ENCODE measurements at places on chromosomes 1 and 21.

- DNase-seq = no peak
Observed at GRCh38 chr1:102498929-102499328, 502.2 kb upstream of the OLFM3 start.

DNA sequence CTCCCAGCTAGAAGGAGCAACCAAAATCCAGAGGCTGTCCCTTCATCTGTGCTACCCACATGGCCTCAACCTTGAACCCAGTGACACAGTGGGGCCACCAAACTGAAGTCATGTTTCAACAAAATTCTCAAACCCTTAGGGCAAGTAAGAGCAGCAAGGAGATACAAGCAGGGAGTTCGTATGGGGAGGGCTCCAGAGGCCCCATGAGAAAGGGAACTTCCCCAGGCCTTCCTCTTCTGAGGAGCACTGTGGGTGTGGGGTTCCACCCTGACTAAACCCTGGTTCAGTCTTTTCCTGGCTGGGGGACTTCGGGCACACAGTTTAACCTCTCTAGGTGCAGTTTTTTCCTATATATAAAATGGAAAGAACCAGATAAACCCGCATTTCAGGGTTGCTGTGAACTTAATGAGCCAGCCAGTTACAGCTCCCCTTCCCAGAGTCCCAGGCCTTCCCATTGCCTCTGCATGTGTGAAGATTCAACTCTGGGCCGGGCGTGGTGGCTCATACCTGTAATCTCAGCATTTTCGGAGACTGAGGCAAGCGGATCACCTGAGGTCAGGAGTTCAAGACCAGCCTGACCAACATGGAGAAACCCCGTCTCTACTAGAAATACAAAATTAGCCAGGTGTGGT, 8.0 kb upstream of the THEMIS2 start:
- DNase-seq = no peak

- no peak for DNase-seq
Observed at GRCh38 chr1:184903111-184903692, 71.1 kb downstream of the NIBAN1 start.

GRCh38 chr21:46634427-46634826, 1.0 kb upstream of the PRMT2 start:
- no peak for DNase-seq

DNA sequence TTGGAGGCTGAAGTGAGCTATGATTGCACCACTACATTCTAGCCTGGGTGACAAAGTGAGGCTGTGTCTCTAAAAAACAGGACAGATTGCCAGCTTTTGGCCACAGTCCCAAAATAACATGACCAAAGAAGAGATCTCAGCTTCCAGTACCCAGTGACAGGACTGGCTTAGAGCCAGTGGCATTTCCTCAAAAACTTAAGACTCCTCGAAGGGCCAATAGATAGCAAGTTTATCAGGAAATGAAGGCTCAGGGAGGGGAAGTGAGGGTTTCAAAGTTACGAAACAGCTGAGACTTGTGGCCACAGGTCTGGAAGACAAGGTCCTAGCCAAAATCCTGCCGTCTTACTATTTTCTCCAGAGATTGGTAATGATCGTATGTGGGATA, 6.3 kb upstream of the TMEM39B start:
- no peak for DNase-seq

DNA sequence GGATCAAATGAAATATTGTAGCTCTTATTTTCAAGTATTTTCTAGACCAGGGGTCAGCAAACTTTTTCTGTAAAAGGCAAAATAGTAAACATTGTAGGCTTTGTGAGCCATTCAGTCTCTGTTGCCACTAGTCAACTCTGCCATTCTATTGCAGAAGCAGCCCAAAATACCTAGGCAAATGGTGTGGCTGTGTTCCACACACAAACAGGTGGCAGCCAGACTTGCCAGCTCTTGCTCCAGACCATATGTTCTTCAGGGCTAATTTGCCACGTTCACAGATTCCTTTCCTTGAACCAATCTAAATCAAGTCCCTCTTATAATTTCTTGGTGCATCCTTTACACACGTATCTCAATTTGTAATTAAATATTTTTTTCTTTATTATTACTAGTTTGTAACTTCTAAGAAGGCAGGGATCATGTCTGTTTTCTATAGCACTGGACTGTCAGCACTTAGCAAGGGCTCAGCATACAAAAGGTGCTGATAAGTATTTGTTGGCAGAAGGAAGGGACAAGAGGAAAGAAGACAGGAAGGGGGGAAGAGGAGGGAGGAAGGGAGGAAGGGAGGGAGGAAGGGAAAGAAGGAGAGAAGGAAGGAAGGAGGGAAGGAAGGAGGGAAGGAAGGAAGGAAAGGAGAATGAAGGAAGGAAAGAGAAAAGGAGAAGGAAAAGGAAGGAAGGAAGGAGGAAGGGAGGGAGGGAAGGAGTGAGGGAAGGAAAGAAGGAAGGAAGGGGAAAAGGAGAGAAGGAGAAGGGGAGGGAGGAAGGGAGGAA, 106.5 kb upstream of the EDEM3 start:
- no peak for DNase-seq

GRCh38 chr1:33841494-33841893, 22.4 kb upstream of the HMGB4 start:
- DNase-seq = no peak

GRCh38 chr1:34777519-34778321, 3.3 kb upstream of the GJB3 start:
- no peak for DNase-seq

DNA sequence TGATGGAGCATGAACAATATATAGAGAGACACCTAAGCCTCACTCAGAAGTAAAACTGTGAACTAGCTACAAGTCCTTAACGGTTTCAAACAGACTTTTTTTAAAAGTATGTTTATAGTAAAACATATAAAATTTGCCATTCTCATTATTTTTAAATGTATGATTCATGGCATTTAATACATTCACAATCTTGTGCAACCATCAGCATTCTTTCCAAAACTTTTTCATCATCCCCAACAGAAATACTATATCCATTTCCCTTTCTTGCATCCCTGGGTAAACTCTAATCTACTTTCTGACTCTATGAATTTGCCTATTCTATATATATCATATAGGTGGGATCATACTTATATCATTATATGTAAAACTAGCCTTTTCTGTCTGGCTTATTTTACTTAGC, 25.5 kb downstream of the EVI5 start:
- no peak for DNase-seq

- DNase-seq = no peak
Observed at GRCh38 chr1:115114308-115114707, 25.0 kb upstream of the TSPAN2 start.

DNA sequence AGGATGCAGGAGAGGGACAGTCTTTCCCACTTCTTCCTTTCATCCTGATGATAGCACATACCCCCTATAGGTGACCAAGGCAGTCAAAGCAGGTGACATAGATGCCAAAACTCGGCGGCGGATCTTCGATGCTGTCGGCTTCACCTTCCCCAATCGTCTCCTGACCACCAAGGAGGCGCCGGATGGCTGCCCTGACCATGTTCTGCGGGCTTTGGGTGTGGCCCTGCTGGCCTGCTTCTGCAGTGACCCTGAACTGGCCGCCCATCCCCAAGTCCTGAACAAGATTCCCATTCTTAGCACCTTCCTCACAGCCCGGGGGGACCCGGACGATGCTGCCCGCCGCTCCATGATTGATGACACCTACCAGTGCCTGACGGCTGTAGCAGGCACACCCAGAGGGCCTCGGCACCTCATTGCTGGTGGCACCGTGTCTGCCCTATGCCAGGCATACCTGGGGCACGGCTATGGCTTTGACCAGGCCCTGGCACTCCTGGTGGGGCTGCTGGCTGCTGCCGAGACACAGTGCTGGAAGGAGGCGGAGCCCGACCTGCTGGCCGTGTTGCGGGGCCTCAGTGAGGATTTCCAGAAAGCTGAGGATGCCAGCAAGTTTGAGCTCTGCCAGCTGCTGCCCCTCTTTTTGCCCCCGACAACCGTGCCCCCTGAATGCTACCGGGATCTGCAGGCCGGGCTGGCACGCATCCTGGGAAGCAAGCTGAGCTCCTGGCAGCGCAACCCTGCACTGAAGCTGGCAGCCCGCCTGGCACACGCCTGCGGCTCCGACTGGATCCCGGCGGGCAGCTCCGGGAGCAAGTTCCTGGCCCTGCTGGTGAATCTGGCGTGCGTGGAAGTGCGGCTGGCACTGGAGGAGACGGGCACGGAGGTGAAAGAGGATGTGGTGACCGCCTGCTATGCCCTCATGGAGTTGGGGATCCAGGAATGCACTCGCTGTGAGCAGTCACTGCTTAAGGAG, 2.9 kb downstream of the NCDN start:
- DNase-seq = no peak

DNA sequence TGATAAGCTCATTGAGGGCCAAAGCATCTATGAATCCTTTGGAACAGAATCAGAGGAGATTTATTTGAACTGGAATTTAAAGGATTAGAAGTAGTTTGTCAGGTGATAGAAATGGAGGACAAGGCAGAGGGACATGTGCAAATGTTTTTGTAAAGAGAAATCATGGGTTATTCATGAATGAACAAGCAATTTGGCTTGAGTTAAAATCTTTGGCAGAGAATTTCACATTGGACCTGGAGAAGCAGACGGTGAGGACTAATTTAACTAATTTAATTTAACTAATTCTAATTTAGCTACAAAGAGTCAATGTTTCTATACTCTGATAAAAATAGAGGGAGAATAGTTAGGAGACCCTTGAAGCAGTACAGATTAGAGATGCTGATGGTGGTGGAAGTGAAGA, 36.3 kb downstream of the SNX7 start:
- no peak for DNase-seq

- no peak for DNase-seq
Observed at GRCh38 chr1:178581351-178582303, 68.7 kb downstream of the TEX35 start.

DNA sequence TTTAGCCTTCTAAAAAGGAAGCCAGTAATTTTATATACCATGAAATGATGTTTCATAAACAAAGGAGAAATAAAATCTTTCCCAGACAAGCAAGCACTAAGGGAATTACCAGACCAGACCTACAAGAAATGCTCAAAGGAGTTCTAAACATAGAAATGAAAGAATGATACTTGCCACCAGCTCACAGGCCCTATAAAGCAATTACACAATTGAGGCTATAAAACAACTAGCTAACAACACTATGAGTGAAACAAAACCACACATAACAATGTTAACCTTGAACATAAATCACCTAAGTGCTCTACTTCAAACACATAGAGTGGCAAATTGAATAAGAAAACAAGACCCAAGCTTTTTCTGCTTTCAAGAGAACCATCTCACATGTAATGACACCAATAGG, 123.8 kb downstream of the BARHL2 start:
- no peak for DNase-seq

- no peak for DNase-seq
Observed at GRCh38 chr1:42302034-42302433, 33.0 kb downstream of the FOXJ3 start.

DNA sequence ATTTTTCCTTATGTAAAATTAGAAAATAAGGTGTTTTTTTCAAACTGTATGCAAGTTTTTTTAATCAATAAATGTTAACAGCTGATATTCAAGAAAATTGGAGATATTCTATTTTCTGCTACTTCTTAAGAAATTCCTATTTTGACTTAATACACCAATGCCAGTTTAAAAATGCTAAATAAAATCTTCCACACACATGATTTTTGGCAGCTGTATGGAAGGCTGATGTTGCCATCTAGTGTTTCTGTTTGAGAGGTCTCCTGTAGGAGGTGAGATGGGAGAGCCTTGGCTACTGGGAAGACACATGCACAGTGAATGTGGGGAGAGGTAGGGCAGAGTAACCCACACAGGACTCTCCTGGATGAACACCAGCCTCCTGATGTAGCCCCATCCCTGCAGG, 29.2 kb upstream of the OR2B11 start:
- no peak for DNase-seq
